ENCODE measurements at places on chromosomes 1 and 21.

GRCh38 chr1:54193453-54193852, 6.4 kb downstream of the CYB5RL start:
- DNase-seq = no peak

DNA sequence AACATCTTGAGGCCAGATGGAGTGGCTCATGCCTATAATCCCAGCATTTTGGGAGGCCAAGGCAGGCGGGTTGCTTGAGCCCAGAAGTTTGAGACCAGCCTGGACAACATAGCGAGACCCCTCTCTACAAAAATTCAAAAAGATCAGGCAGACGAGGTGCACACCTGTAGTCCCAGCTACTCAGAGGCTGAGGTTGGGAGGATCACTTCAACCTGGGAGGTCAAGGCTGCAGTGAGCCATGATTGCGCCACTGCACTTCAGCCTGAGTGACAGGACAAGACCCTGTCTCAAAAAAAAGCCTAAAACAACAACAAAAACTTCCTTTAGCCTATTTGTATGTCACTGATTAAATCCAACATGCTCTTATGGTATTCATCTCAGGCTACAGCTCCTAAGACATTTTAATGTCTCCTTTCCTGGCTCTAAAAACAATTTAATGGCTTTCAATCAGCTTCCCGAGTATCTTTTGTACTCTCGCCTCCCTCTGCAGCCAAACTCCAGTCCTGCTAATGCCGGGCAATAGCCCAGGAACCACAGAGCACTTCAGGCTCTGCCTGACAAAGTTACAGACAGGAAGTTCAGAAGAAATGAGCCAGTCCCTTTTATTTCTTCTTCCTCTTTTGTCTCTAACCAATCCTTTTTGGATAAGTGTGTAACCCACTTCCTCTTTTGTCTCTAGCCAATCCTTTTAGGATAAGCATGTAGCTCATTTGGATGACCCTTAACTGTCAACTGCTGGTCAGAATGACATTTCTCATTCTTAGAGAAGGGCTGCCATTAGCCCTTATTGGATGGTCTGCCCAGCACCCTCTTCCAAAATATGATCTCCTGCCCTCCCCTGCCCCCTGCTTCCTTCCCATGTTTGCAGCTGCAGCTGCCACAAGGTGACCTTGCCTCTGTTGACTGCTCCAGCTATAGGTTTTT, 6.6 kb upstream of the DOP1B start:
- DNase-seq = no peak

DNA sequence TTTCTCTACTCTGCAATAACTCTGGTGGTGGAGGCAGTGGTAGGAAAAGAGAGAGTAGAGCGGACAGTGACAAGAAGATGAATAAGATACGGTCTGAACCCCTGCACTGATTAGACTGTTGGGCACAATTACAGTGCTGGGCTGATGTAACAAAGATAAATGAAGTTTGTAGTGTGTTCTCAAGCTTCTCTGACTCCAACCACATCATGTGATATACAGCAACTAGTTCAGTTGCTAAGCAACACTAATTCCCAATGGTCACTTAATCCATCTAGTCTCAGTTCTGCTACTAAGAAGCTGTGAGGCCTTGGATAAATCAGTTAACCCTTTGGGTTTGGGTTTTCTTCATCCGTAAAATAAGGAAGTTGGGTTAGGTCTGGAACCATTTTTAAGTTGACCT, 17.3 kb downstream of the DDR2 start:
- DNase-seq = no peak

DNA sequence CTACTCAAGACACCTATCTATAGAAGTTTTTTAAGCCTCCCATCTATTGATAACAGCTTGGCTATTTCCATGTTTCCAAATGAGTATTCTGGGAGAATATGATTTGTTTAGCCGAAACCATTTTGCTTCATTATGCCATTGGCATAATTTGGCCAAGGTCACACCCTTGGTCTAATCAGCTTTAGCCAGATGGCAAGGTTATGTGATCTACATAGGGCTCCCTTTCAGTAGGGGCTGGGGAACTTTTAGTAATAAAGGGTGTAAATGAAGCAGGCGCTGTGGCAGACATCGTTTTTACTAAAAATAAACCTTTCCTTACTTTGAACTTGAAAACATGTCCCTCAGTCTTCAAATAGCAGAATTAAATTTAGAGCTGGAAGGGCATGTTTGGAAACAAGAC, 3.0 kb upstream of the PDC start:
- no peak for DNase-seq

DNA sequence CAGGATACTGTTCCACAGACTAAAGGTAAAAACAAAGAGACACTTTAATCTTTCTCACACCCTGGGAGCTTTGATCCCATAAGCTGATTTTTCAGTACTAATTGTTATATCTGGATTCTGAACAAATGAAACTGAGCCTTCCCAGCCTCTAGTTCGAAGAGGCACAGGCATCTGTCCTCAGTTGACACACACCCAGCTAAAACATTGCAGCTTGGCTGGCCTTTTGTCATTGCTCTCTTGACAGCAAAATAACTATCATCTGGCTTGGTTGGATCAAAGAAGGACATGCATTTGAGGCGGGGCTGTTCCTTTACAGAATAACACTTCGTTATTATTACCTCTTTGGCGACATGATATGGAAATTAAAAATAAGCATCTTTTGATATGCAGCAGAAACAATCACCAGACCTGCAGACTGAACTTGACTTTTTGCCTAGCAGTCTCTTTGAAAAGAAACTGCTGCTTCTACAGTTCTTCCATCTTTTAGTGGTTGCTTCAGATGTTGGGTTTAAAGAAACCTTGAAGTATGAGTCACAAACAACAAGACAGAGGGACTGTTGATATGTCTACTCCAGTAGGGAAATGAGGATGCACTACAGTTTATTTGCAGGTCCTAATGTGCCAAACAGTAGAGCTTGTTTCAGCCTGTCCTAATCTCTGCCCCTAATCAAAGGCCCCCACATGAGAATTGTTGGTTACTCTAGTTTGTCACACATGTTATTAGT, 166.5 kb downstream of the TPR start:
- no peak for DNase-seq

GRCh38 chr1:101745551-101746270, 251.0 kb downstream of the OLFM3 start:
- DNase-seq = no peak

- DNase-seq = no peak
These were observed 15.7 kb downstream of the CFAP45 start for GRCh38 chr1:159884296-159884695.

GRCh38 chr21:14058566-14058965, 152.2 kb downstream of the LIPI start:
- no peak for DNase-seq

DNA sequence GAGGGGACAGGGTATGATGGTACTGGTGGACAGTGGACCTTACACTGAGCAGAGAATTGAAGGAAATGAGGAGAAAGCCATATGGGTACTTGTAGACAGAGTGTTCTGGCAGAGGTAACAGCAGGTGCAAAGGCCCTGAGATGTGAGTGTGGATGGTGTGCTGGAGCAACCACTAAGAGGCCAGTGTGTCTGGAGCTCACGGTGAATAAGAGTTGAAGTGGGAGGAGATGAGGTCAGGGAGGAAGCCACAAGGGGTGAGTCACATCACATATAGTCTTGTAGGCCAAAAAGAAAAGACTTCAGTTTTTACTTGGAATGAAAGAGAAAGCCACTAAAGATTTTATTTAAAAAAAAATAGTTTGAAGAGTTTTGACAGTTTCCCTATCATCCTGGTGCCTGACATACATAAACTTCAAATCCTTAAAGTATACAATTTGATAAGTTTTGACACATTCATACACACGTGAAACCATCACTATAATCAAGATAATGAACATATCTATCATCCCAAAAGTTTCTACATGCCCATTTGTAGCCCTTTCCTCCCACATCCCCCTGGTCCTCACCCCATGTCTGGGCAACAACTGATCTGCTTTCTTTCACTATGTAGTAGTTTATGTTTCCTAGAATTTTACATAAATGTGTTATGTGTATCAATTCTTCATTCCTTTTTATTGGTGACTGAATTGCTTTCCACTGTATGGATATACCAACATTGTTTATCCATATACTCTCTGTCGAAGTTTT, 148.4 kb downstream of the GPATCH2 start:
- no peak for DNase-seq
